Lung (tissue), 17 donors: ENCODE measurements at places on chromosomes 1 and 21. TPM values are rescaled to one million over a fixed set of nuclear protein-coding genes. Genes with fewer than 3 reads are reported as not detected.

GRCh38 chr1:53294567-53294966 is 33.3 kb downstream of the LRP8 start:
- no peak for DNase-seq

DNA sequence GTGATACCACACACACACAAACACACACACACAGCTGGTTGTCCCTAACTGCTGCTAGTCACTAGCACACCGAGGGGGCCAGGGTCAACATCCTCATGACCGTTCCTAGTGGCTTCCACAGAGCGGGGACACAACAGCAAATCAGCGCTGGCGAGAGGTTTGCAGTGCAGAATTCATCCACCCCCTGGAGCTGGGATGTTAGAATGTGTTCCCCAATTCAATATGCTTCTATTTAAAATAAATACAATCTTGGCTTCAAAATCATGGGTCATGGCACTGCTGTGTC is 16.2 kb upstream of the C2CD2 start:
- DNase-seq = no peak

- DNase-seq = no peak
These were observed 5.2 kb downstream of the PPFIA4 start for GRCh38 chr1:203031467-203031866.

DNA sequence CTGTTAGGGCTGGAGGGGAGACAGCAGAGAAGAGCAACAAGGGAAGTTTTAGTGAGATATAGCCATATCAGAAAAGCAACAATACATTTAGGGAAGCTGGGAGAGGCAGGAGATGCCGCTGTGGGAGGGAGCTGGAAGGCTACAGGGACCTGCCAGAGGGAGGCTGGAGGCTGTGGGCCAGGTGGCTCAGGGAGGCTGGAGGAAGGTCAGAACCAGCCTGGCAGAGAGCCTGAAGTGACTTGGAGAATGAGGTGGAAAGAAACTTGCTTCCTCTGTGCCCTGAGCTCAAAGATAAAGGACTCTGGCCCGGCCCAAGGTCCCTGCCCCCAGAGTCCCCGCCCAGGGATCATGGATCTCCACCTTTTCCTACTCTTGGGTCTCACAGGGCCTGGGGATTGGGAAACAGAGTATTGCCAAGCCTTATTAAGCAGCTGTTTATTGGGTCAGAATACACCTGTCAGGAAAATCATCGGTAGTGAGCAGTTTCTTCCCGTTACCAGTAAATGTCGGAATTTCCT is 85.9 kb downstream of the KIF26B start:
- no peak for DNase-seq

GRCh38 chr1:156358641-156359040 is 10.4 kb upstream of the RHBG start:
- DNase-seq = no peak

GRCh38 chr21:46007492-46007868 is 25.9 kb downstream of the COL6A1 start:
- no peak for DNase-seq

GRCh38 chr1:172870901-172871606 is 179.7 kb downstream of the TNFSF18 start:
- no peak for DNase-seq

RAB3B gene
- total RNA-seq = 0.57 TPM

BGLAP gene
- total RNA-seq = 1.3 TPM

DNA sequence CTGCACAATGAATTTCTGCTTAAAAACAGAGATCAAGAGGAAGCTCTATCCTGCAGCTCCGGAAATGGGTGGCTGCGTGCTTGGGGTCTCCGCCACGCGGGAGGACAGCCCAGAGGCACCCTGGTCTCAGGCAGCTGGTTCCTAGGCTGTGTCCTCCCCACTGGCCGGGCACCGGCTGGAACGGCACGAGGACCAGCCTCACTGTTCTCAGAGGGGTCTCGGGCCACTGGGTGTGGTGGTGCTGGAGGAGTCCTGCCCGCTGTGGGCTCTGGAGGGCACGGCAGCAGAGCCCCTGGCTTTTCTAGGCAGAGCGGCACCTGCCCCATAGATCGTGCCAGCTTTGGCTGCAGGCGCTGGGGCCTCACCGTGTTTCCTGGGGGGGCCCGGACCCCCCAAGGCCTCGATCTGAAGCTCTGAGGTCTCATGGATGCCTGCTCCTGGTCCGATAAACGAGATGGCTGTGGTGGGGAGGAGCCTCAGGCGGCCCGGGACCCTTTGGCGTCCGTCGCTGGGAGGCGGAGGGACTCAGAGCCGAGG is 8.2 kb upstream of the RNF223 start:
- DNase-seq = no peak

DNA sequence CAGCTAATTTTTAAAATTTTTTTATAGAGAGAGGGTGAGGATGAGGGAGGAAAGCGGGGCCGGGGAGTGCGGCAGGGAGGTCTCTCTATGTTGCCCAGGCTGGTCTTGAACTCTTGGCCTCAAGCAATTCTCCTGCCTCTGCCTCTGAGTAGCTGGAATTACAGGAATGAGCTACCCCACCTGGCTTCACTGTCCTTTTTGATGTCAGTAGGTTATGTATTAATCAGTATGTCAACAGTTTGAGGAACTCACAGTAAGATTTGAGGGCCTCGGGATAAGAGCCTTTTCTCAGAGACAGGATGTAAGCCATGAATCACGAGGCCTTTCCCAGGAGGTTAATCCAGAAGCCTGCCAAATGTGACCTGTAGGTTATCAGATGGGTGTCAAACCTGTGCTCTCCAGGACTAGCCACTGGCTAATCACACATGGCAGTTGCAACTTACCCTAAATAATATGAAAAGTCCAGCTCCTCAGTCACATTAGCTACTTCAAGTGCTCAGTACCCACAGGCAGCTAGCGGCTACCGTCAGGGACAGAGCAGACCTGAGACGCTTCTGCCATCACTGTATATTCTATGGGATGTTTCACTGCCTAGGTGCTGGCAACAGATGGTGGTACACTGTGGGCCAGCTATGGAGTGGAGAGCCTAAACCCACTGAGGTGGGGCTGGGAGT is 33.1 kb downstream of the TRIM67 start:
- DNase-seq = no peak

GRCh38 chr1:180229483-180230415 is at the start of gene LHX4:
Gene LHX4, plus strand, starts transcription at chr1:180230264. Its CDS starts 266 bp downstream, at chr1:180230530.
- DNase-seq = peak; percentile 42

CD5L gene
- 6.1 TPM for total RNA-seq

GRCh38 chr21:14448784-14449183 is 65.8 kb upstream of the HSPA13 start:
- DNase-seq = no peak

PLA2G2F gene
- total RNA-seq = not detected

DNA sequence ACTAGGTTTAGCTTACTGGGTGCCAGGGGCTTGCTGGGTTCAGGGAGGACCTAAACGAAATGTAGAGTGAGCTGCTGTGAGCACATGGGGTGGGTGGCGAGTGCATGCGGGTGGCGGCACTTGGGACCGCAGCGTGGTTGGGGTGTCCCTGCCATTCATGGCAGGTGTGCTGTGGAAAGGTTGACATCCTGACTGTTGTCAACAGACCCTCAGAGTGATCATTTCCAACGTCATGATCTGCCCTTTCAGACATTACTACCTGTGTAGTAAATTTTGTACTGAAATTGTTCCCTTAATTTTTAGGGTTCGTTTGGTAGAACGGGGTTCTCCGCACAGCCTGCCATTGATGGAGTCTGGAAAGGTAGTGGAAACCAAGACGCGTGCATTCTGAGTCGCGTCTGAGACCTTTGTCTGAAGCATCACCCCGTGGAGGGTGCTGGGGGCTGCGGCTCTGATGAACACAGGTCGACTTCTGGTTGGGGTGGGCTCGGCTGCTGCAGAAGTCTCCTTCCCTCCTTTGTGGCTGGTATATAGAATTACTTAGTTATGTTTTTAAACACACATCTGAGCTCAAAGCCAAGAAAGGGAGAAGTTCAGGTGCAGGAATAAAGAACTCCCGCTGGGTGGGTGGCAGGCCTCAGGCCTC is 43.3 kb downstream of the S100B start:
- no peak for DNase-seq

DNA sequence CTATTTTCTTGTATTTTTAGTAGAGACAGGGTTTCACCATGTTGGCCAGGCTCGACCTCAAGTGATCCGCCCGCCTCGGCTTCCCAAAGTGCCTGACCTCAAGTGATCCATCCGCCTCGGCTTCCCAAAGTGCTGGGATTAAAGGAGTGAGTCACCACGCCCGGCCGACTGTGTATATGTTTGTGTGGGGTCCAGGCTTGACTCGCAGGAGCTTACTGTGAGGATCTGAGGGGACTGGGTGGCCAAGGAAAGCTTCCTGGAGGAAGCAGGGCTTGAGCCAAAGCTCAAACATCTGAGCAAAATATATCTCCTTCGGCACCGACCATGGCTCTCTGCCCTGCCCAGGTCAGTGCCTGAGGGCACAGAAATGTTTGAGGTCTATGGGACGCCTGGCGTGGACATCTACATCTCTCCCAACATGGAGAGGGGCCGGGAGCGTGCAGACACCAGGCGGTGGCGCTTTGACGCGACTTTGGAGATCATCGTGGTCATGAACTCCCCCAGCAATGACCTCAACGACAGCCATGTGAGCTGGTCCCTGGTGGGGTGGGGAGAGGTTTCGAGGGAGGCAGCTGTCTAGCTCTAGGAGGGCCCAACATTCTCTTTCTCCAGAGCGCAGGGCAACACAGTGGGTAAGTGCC is 10.5 kb downstream of the PADI3 start:
- DNase-seq = no peak

YBEY gene
- total RNA-seq = 17.4 TPM

DNA sequence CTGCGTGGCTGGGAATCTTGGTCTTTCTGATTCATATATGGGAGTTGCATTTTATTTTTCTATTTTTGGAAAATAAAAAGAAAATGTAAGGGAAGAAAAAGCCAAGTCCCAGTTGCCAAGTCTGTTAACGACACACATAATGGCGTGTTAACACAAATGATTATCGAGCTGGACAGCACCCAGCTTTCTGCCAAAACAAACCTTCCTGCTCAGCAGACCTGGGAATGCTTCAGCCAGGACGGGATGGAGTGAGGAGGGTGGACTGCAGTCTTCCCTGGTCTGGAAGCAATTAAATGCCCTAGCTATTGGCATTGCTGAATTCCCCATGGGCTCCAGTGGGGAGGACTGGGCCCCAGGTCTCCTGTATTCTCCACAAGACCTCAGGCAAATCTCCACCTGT is 184.2 kb upstream of the USP24 start:
- DNase-seq = peak; percentile 57

- DNase-seq = no peak
These were observed 142.8 kb downstream of the ATG4C start for GRCh38 chr1:62926681-62927252.

- peak; percentile 47 for DNase-seq
These were observed 209.7 kb downstream of the RHOU start for GRCh38 chr1:228944935-228945371.

- DNase-seq = no peak
These were observed 163.9 kb downstream of the LRRC40 start for GRCh38 chr1:70041317-70042045.

DNA sequence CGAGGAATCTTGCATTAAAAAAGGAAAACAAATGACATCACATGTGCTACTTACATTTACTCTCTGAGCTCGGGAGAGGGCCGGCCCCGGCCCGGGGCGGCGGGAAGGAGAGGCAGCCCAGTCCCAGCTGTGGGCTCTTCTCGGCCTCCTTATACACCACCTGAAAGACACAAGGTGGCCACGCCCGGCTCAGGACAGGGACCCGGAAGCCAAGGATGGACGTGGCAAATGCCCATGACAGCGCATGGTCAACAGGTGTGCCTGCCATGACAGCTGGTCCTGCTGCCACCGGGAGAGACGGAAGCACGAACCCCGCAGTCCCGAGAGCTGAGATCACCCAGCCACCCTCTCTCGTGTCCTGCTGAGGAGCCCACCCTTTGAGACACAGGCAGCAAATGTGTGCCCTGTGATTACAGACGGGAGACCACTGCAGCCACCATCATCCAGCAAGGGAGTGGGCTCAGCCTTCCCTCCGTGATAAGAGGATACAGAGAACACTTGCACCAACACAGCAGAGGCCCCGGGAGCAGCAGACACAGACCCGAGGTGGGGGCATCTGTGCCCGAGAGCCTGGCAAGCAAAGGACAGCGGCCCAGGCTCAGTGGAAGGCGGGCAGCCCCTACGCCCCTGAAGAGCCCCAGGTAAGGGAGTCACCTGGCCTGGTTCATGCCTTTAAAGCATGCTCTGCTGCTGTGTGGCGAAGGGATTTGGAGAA is 8.7 kb downstream of the TPRG1L start:
- DNase-seq = no peak
